ENCODE measurements at places on chromosomes 7 and 10.

GRCh38 chr10:23284155-23284554 lies 60.4 kb downstream of the C10orf67 start:
- no peak overlapping the region for H3K27ac ChIP-seq
- H3K27me3 ChIP-seq = peaks cover 37% of the 10 kb centered on the region
- no peak for DNase-seq
- no peaks in the 10 kb centered on the region for H3K4me1 ChIP-seq

DNA sequence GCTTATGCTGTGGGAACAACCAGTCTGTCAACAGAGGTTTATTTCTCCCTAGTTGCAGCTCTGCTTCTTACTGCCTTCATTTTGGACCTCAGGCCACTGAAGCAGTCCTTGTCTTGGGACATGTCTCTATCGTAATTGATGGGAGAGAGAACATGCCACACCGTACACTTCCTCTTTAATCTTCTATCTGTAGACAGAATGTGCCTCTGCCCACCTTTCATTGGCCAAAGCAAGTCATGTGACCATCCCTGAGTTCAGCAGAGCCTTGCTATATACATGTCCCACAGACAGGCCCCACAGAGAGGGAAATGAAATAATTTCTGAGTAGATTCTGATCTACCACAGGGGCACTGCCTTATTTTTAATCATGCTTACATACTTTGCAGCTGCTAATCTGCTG lies 98.0 kb downstream of the KCND2 start:
- no peaks in the 10 kb centered on the region for H3K27me3 ChIP-seq
- no peaks in the 10 kb centered on the region for H3K36me3 ChIP-seq
- H3K4me1 ChIP-seq = no peaks in the 10 kb centered on the region
- H3K27ac ChIP-seq = no peak overlapping the region
- DNase-seq = no peak
- no peak overlapping the region for H3K4me3 ChIP-seq

DNA sequence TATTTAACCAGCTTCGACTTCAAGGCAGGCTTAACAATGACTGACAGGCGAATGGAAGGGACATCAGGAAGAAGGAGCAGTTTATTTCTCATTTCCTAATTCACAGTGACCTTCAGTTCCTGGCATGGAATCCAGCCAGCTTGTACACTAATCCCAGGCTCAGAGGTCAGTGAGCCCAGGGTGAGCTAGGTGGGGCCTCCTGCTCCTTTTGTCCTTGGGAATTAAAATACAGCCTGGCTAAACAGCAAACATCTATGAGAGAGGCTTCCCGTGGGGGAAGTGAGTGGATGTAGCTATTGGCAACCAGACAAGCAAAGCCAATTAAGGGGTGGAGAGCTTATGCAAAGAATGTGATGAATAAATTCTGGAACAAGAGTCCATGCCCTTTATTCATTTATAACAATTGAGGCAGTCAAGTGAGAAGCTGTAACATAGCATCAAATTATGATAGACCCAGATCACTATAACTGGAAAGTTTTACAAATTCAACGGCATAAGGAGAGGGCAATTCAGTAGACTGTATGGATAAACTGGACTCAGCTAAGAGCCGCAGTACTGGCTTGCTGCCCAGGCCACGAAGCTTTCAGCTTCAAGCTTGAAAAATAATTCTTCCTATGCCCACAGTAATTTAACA lies 57.1 kb downstream of the STK17A start:
- peaks cover 11% of the 10 kb centered on the region for H3K36me3 ChIP-seq
- H3K4me3 ChIP-seq = peak overlapping the region; percentile 12
- H3K27ac ChIP-seq = peak overlapping the region; percentile 94
- no peak for DNase-seq

GRCh38 chr7:98021588-98022351 lies 31.8 kb upstream of the OCM2 start:
- peak; percentile 72 for DNase-seq
- H3K27me3 ChIP-seq = peaks cover 20% of the 10 kb centered on the region
- peak overlapping the region; percentile 41 for H3K4me3 ChIP-seq

DNA sequence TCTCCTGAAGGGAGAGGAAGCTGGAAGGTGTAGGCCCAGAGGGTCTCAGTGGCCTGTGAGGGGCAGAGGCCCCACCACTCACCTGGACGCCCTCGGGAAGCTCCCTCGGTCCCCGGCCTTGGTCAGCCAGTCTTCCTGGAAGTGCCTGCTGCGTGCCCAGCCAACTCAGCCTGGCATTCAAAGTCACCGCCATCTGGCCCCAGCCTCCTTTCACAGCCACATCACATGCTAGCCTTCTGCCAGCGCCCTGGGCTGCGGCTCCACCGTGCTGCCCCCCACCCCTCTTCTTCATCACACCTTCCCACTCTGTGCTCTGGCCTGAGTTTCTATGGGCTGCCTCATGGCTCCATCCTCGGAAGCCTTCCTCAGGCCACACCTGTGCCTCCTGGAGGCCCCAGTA lies 98.0 kb downstream of the ZMIZ1 start:
- no peak for DNase-seq
- no peak overlapping the region for H3K4me3 ChIP-seq
- peaks cover 9% of the 10 kb centered on the region for H3K4me1 ChIP-seq

- peaks cover 2% of the 10 kb centered on the region for H3K36me3 ChIP-seq
- H3K4me3 ChIP-seq = no peak overlapping the region
- no peak overlapping the region for H3K27ac ChIP-seq
- DNase-seq = no peak
- H3K27me3 ChIP-seq = peaks cover 73% of the 10 kb centered on the region
Observed at GRCh38 chr7:116167177-116167576, 43.2 kb upstream of the TES start.
